ENCODE measurements at places on chromosomes 12 and 14.

GRCh38 chr14:95829321-95829720, 47.3 kb upstream of the TUNAR start:
- no peak for DNase-seq

DNA sequence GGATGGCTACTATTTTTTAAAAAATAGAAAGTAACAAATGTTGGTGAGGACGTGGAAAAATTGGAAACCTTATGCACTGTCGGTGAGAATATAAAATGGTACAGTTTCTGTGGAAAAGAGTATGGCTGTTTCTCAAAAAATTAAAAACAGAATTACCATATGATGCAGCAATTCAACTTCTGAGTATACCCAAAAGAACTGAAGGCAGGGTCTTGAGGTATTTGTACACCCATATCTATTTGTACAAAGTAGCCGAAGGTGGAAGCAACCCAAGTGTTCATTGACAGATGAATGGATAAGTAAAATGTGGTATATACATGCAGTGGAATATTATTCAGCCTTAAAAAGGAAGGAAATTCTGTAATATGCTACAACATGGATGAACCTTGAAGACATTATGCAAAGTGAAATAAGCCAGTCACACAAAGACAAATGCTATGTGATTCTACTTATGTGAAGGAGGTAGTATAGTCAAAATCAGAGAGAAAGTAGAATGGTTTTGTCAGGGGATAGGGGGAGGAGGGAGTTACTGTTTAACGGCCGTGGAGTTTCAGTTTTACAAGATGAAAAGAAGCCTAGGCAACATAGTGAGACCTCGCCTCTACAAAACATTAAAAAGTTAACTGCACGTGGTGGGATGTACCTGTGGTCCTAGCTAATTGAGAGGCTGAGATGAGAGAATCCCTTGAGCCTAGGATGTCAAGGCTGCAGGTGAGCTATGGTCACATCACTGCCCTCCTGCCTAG, 38.4 kb upstream of the CCT2 start:
- DNase-seq = no peak

DNA sequence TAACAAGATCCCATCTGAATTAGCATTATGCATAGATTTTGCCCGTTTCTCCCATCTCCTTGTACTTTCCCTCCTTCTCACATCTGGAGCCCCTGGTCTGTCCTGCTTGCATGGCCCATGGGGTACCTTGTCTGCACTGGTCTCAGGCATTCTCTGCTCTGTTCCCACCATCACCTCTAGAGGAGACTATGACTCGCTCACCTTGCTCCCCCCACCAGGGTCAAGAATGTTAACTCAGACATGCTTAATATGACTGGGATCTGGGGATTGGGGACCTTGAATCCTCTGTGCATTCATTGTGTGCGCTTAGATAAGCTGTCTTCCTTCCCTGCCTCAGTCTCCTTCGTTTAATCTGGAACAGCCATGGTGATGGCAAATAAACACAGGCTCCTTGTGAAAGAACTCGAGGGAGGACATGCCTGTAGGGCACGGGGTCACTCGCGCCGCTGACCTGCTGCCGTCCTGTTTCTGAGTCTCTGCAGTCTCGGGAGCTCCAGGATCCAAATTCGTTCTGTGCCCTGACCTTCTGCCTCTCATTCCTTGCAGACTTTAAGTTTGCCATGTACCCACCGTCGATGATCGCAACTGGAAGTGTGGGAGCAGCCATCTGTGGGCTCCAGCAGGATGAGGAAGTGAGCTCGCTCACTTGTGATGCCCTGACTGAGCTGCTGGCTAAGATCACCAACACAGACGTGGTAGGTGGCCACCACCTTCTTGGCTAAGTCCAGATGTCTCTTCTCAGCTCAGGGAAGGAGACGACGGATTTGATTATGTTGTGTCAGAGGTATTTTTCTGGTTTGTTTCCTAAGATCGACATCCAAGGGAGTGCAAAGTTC, 15.0 kb downstream of the CCND2 start:
- no peak for DNase-seq

- DNase-seq = no peak
Measured at GRCh38 chr12:1132311-1132710, 141.3 kb downstream of the ERC1 start.

GRCh38 chr14:32481707-32482106, 152.6 kb downstream of the AKAP6 start:
- DNase-seq = no peak

DNA sequence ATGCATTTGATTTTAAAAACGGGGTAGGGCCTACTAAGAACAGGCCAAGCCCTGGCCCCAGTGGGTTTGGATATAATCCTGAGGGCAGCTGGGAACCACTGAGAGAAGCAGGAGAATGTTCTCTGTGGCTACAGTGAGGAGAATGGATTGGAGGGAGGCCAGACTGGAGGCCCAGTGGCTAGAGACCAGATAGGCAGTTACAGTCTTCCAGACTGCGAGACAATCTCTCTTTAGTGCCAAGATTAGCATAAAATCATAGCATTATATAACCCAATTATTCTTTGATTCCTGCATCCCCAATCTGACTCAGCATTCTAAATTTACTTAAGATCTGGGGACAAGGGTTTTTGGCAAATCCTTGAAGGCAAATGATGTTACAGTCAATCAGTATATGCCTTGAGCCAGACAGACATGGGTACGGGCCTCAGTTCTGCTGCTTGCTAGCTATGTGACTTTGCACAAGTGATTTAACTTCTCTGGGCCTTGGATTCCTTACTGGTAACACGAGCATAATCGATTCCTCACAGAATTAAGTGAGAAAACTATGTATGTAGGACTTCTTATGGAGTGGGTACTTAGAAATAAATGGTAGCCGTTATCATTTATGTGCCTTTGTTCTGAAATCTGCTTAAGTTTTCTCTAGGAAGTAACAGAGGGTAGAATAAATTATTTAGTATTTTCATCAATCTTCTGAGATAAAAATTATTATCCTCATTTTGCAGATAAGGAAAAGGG, 18.3 kb downstream of the NINJ2 start:
- DNase-seq = no peak

GRCh38 chr14:81028461-81028860, 73.0 kb downstream of the TSHR start:
- DNase-seq = no peak

DNA sequence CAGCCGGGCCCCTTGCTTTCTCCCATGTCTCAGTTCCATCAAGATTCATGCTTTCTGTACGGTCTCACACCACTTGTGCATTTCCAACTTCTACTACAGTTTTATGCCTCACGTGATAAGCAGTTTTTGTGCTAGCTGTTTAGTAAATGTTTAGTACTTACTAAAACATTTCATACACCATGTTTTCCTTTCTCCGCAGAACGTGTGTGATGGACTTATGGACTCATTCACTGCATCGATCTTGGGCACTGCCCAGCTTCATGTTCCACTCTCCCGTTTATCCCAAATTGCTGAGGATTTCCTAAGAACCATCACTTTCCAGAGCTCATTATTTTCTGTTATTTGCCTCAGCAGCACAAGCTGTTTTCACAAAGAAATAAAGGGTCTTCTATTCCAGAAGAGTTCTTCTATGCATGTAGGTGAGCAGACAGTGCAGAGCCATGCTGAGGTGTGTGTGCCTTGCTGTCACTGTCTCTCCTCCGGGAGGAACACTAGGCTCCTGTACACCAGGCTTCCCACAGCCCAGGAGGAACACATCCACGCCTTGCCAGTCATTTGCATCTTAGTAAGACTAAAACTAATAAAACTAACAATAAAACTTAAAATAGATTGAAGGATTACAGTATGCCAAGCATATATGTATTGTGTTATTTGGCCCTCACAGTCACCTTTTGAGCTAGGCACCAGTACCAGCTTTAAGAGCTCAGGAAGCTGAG, 90.3 kb upstream of the EEA1 start:
- DNase-seq = no peak

DNA sequence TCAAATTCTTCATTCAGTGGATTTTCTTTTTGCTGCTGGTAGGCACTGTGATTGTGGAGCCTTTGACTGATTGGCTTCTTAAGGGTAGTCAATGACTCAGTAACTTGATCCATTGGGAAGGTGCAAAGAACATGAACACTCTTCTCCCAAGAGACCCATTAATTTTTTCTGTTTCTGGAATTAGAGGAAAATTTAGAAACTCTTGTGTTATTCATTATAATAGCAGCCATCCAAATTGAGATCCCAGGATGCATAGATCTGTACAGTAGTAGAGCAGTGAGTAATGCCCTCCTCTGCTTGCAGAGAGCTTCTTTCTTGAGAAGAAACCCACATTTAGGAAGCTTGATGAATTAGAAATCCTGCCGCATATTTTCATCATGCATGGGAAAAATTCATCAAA, 63.9 kb downstream of the MYRFL start:
- DNase-seq = no peak

DNA sequence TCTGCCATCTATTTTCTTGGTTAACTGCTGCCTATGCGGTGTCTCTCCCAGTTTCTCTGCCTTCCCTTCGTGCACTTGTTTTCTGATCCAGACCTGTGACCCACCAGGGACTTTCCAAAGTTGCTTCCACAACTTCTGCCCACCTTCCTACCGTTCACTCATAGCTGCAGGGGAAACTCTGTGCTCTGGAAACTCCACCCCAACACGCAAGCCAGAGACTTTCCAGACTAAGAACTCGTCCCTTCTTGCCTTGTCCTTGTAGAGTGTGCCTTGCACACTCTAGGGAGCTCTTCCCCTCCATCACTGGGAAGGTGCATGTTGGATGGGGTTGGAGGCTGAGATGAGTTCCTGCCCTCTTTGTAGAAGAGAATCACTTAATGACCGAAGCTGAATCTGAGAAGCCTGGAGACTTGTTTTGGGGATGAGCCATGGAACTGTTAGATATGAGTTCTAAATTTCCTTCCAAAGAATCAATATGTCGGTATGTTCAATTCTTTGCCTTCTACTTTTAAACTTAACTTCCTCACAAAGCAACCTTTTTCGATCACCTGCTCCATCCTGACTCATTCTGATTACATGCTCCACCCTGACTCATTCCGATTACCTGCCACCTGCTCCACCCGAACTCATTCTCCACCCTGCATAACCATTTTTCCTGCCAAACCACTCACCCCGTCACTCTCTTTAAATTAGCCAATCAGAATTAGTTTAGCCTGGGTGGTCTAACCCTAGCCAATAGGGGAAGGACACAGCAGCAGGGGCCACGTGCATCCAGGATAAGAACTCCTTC, 82.1 kb upstream of the CAPRIN2 start:
- DNase-seq = no peak

DNA sequence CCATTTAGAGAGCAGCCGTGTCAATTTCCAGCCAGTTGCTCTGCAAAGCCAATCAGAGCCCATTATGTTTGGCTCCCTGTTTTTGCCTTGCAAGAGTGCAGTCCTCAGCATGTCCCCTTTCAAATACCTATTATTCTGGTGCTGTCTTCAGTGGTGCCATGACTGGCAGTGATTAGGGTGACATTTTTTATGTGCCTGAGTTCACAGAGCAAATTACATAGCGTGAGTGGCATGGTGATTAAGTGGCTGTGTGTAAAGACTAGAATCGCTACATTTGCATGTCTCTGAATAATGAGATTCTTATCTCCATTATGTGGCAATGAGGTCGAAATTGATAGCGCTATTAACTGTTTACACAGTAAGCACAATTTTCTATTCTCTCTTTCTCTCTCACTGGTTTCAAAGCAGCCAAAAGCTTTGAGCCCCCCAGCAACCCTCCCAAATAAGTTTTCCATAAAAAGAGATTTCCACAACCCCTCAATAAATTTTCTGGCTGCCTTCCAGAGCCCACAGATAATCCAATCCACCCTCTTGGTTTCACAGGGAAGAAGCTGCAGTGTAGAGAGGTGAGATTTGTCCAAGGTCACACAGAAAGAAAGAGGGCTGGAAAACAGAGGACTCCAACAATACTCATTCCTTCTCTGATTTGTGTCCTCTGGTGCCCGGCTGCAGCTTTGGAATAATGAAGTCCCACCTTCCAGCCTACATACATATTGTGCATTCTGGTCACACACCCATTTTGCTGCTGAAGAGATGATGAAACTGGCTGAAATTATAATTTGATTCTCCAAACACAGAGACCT, 58.8 kb upstream of the NUDT4 start:
- DNase-seq = no peak

DNA sequence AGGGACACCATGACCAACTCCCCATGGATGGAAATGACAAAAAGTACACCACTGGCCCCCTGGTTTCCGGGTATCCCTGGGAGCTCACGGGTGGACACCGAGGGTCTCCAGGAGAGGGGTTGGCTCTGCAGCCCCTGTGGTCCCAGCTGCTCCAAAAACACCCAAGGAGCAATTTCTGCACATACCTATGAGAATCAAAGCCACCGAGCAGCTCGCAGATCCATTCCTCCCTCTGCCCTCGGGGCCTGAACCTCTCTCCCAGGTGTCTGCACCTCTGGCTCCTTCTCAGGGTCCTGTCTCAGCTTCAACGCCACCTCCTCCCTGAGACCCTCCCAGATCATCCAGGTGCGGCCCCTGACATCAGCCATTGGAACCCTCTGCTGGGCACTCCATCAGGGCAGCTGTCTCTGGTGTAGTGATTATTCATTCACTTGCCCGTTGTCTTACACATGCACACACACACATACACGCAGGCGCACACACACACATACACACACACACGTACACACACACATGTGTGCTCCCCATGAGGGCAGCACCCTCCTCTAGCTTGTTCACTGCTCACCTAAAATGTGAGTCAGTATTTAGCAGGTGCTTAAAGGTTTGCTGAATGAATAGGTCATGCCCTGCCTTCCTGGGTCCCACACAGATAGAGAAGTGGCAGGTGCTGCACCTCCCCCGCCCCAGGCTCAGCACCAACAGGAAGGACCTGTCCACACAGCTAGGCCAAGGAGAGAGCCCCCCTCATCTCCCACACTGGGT, 5.9 kb downstream of the RIMBP2 start:
- no peak for DNase-seq

DNA sequence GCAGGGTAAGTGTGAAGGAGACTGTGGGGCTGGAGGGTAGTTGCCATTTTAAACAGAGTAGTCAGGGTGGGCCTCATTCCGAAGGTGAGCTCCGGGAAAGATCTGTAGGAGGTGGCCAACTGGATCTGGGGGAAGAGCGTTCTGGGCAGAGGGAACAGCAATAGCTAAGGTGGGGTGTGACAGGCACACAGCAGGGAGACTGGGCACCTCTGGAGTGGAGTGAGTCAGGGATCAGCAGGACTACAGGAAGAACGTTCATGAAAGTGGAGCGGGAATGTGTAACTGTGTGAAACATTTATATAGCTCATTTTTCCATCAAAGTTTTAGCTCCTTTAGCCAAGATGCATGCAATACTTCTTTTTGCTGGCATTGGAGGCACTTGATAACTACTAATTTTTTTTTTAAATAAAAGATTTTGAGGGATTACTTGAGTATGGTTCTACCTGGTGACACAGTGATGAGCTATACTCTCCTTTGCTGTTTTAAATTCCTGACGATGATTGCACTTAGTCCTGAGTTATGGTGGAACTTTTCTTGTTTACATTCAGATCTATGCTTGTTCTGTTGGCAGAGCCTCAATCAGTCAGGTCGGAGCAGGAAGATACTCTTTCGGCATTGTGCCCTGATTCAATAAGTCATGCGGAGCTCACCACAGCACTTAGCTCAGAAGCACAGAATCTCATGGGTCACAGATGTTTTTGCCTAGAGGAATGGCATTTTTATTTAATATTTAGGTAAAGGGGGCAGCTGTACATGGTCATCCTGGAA, 106.4 kb downstream of the WIF1 start:
- DNase-seq = no peak

All from AG09309 (cell line).